Prostate gland (tissue), 2 donors: ENCODE measurements at places on chromosomes 11 and 22. TPM values are rescaled to one million over a fixed set of nuclear protein-coding genes. Genes with fewer than 3 reads are reported as not detected.

DNA sequence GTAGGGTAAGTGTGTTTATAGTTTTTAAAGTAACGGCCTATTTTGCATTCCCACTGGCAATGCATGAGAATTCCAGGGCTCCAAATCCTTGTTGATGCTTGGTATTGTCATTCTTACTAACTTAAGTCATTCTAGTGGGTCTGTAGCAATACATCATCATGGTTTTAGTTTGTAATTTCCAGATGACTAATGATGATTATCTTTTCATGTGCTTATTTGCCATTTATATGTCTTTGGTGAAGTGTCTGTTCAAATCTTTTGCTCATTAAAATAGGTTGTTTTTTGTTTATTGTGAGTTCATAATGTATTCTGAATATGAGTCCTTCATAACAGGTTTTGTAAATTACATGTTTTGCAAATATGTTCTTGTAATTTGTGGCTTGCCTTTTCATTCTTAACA is 31.2 kb downstream of the MTMR3 start:
- H3K4me3 ChIP-seq = no peak overlapping the region
- H3K36me3 ChIP-seq = no peaks in the 10 kb centered on the region
- H3K4me1 ChIP-seq = peaks cover 4% of the 10 kb centered on the region
- H3K27me3 ChIP-seq = no peaks in the 10 kb centered on the region
- no peak overlapping the region for H3K27ac ChIP-seq
- DNase-seq = no peak

GRCh38 chr11:518463-519202 is 11.6 kb upstream of the RNH1 start:
- no peaks in the 10 kb centered on the region for H3K36me3 ChIP-seq
- peak overlapping the region; percentile 86 for H3K27ac ChIP-seq
- H3K4me3 ChIP-seq = peak overlapping the region; percentile 25
- no peaks in the 10 kb centered on the region for H3K27me3 ChIP-seq

RAPSN gene
- 1.3 TPM for total RNA-seq

GRCh38 chr11:5581014-5581413 is 337 bp downstream of the OR52B6 start:
- no peaks in the 10 kb centered on the region for H3K27me3 ChIP-seq
- H3K4me3 ChIP-seq = no peak overlapping the region
- H3K4me1 ChIP-seq = no peaks in the 10 kb centered on the region
- H3K27ac ChIP-seq = no peak overlapping the region
- no peaks in the 10 kb centered on the region for H3K36me3 ChIP-seq

DNA sequence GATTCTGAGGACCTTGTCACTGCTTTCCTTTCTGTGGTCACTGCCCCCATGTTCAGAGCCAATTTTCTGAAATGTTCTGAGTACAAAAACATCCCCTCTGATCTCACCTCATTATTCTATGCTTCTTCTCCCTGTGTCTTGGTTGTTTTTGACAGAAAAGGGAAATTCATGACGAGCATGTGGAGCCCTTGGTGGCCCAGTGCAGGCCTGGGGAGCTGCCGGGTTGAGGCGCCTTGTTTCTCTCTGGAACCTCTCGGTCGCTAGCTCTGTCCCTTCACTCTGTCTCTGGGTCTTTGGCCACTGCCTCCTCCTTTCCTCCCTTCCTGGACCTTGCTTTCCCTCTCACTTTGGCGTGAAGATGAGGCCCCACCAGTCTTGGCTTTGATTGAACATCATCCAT is 63.0 kb upstream of the THY1 start:
- peaks cover 4% of the 10 kb centered on the region for H3K27me3 ChIP-seq
- H3K27ac ChIP-seq = no peak overlapping the region
- H3K4me3 ChIP-seq = no peak overlapping the region
- DNase-seq = no peak
- H3K4me1 ChIP-seq = no peaks in the 10 kb centered on the region
- no peaks in the 10 kb centered on the region for H3K36me3 ChIP-seq

- no peak for DNase-seq
- no peaks in the 10 kb centered on the region for H3K4me1 ChIP-seq
- no peaks in the 10 kb centered on the region for H3K27me3 ChIP-seq
These were observed 22.2 kb downstream of the CASP5 start for GRCh38 chr11:105000797-105001196.

DNA sequence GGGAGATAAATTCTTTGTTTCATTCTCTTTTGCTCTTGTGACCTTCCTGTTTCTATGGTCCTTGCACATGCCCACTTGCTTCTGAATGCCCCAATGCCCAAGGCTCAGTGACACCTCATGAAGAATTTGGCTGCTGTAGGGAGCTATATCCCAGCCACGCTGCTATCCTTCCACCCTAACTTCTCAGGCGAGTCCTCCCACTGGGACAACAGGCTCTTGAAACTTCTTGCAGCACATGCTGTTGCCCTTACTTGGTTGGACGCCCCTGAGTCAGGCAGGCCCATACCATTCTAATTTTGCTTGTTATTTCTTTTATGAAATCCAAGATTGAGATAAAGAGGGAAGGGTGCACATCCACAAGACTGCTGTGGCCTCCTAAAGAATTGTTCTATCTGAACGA is 57.6 kb upstream of the BLID start:
- H3K27ac ChIP-seq = no peak overlapping the region
- no peaks in the 10 kb centered on the region for H3K36me3 ChIP-seq
- no peaks in the 10 kb centered on the region for H3K27me3 ChIP-seq
- no peaks in the 10 kb centered on the region for H3K4me1 ChIP-seq

DNA sequence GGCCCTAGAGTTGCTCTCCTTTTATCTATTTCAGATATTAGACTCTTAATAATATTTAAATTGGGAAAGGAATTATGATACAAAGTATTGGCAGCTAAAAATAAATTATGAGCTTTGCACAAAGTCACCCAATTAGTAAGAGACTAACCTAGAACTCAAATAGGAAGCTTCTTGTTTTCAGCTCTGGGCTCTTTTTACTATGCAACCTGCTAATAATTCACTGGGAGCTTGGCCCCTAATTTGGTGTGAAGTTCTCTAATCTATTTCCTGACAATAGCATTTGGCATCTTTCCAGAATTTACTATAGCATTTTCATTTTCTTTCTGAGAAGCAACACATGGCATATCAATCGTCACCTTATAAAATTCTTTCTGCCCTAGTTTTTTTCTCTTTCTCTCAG is 727.7 kb upstream of the ANO5 start:
- no peak overlapping the region for H3K4me3 ChIP-seq
- no peaks in the 10 kb centered on the region for H3K4me1 ChIP-seq
- H3K27ac ChIP-seq = no peak overlapping the region
- no peaks in the 10 kb centered on the region for H3K36me3 ChIP-seq
- no peaks in the 10 kb centered on the region for H3K27me3 ChIP-seq
- no peak for DNase-seq

DNA sequence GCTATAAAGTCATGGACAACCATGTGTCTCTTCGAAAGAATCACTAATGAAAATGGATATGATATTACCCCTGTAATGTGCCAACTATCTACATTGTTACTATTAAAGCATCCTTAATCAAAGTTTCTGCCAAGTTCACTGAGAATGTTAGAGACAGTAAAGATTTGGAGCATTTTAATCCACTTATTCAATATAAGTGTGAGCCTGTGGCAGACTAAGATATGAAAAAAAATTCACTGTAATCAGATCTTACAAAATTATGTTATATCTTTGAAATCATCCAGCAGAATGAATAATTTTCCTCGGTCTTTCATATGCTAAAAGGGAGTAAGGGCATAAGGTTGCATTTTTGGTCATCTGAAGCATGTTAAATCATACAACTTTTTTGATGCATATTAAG is 49.9 kb downstream of the MAML2 start:
- DNase-seq = no peak
- H3K4me3 ChIP-seq = no peak overlapping the region

FOLR2 gene
- 0.87 TPM for total RNA-seq

DNA sequence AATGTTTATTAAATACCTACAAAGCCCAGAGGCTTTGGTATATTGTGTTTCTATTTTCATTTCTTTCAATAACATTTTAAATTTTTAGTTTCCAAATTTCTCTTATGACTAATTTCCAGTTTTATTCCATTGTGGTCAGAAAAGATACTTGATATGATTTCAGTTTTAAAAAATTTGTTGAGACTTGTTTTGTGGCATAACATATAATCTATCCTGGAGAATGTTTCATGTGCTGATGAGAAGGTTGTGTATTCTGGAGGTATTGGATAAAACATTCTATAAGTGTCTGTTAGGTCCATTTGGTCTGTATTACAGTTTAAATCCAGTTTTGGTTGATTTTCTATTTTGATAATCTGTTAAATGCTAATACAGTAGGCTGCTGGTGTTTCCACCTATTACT is 9.8 kb upstream of the RAG1 start:
- H3K27ac ChIP-seq = no peak overlapping the region
- no peaks in the 10 kb centered on the region for H3K4me1 ChIP-seq
- DNase-seq = no peak
- no peaks in the 10 kb centered on the region for H3K27me3 ChIP-seq
- no peaks in the 10 kb centered on the region for H3K36me3 ChIP-seq
- H3K4me3 ChIP-seq = no peak overlapping the region

NAALAD2 gene
- total RNA-seq = 0.27 TPM

GRCh38 chr11:114050258-114050927 is 9.1 kb upstream of the ZBTB16 start:
- no peaks in the 10 kb centered on the region for H3K27me3 ChIP-seq
- DNase-seq = no peak
- no peak overlapping the region for H3K27ac ChIP-seq
- H3K4me3 ChIP-seq = no peak overlapping the region
- H3K36me3 ChIP-seq = no peaks in the 10 kb centered on the region
- H3K4me1 ChIP-seq = no peaks in the 10 kb centered on the region

- H3K27me3 ChIP-seq = no peaks in the 10 kb centered on the region
- no peaks in the 10 kb centered on the region for H3K4me1 ChIP-seq
- H3K4me3 ChIP-seq = no peak overlapping the region
These were observed 335.5 kb downstream of the CADM1 start for GRCh38 chr11:115168686-115169085.

DNA sequence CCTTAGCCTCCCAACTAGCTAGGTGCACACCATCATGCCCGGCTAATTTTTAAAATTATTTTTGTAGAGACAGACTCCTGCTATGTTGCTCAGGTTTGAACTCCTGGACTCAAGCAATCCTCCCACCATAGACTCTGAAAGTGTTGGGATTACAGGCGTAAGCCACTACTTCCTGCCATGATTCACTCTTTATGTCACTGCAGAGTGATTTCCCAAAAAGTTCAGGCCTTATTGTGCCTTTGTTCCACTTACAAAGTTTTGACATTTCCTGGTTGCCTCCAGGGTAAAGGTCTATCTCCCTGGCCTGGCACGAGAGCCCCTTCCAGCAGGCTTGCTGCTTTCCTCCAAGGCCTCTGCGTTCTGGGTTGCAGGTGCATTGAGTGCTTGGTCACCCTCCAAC is 44.6 kb upstream of the RIC3 start:
- no peak for DNase-seq
- no peaks in the 10 kb centered on the region for H3K4me1 ChIP-seq
- H3K27me3 ChIP-seq = no peaks in the 10 kb centered on the region
- H3K4me3 ChIP-seq = no peak overlapping the region

- H3K4me3 ChIP-seq = no peak overlapping the region
- peak overlapping the region; percentile 63 for H3K27ac ChIP-seq
- no peaks in the 10 kb centered on the region for H3K27me3 ChIP-seq
- no peaks in the 10 kb centered on the region for H3K4me1 ChIP-seq
These were observed 10.2 kb upstream of the CBX6 start for GRCh38 chr22:38881997-38882879.

- DNase-seq = no peak
- no peak overlapping the region for H3K4me3 ChIP-seq
- no peaks in the 10 kb centered on the region for H3K36me3 ChIP-seq
- no peaks in the 10 kb centered on the region for H3K4me1 ChIP-seq
- H3K27me3 ChIP-seq = no peaks in the 10 kb centered on the region
These were observed 4.6 kb downstream of the ST3GAL4 start for GRCh38 chr11:126360049-126360446.

DNA sequence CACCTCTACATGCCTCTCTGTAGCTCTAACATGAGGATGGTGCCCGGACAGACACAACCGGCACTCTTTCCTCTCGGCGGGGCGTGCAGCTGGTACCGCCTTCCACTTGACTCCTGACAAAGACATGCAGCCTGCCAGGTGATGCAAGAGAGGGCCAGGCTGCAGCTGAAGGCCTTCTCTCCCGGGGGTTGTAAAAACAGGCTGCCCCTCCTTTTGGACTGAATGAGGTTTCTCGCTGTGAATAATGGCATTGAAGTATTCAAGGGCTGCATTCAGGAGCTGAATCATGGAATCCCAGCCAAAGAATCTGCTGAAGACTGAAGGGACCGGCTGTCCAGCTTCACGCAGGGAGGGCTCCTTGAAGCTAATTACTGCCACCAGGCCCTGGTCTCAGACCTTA is 110.9 kb downstream of the GALNT18 start:
- peaks cover 15% of the 10 kb centered on the region for H3K4me1 ChIP-seq
- no peaks in the 10 kb centered on the region for H3K27me3 ChIP-seq
- H3K4me3 ChIP-seq = no peak overlapping the region

DNA sequence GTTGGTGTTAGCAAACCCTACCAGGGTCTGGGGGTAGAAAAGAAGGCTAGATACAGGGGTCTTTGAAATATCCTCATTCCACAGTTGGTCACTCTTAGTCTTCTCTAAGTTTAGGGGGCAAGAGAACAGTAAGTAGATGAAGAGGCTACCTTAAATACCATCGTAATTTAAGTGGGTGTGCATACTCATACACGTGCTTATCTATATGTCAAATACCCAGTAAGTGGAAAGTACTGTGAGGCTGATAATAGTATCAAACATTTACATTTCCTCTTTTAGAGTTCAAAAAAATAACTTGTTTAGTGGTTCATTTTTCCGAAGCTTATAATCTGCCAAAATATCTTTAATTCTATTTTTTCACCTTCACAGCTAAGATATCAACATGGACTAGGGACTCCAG is 90.7 kb downstream of the WNT11 start:
- no peaks in the 10 kb centered on the region for H3K36me3 ChIP-seq
- no peak overlapping the region for H3K4me3 ChIP-seq
- no peak for DNase-seq
- no peaks in the 10 kb centered on the region for H3K27me3 ChIP-seq
- no peaks in the 10 kb centered on the region for H3K4me1 ChIP-seq

NXPE4 gene
- 0.18 TPM for total RNA-seq

DNA sequence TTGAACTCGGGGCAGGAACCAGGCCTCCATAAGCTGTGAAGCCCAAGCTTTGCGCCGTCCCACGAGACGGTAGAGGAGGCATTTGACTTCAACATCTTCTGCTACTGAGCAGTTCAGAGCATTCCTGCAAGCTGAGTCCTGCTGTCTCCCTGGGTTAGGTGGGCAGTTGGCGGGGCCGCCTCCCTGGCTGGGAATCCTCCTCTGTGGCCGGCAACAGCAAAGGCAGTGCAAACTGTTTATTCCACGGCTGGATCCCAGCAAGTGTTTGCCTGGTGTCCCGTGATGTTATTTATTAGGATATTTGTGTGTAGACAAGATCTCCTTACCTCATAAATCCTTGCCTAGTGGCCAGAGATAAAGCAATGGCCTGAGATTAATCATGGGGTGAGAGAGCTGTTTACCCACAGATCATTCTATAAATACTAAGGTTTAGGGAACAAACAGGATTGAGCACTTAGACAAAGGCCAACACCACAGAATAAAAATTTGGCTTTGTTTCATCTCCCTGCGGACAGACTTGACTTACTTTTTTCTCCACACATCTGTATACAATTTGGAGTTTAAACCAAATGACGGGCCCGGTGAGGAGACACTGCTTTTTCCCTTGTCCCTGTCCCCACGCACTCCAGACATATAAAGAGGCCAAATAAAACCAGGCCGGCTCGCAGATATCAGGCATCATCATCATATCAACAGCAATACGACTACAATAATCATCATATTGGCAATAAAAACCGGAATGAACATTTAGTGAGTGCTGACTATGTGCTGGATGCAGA is 63.4 kb downstream of the NAT10 start:
- no peaks in the 10 kb centered on the region for H3K36me3 ChIP-seq
- H3K27ac ChIP-seq = peak overlapping the region; percentile 79
- no peak overlapping the region for H3K4me3 ChIP-seq
- H3K27me3 ChIP-seq = no peaks in the 10 kb centered on the region
- peak; percentile 78 for DNase-seq
- H3K4me1 ChIP-seq = peaks cover 19% of the 10 kb centered on the region

CCDC73 gene
- 0.09 TPM for total RNA-seq
